ENCODE measurements at places on chromosomes 2 and 18.

DNA sequence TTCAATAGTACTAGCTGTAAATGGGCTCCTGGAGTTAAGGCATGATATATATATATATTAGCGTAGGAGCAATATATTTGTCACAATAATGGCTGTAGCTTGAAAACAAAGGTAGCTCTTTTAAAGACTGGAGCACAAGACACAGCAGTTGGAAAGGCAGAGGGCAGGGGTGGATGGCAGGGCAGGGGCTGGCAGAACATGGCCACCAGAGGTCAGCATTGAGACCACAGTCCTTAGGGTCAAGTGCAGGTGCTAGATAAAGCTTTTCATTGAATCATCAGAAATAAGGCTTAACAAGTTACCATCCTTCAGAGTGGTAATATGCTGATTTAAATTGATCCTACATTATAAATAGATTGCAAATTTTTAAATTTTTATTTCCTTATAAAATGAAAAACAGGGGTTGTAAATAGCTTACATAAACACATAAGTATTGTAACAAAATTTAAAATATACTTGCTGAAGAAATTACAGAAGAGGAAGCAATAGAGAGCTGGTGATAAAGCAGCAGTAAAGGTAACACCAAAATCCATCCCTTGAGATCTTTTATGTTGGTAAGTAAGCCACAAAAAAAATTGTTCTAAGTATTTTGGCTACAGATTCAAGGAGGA lies 161.2 kb upstream of the PIEZO2 start:
- DNase-seq, result no peak

DNA sequence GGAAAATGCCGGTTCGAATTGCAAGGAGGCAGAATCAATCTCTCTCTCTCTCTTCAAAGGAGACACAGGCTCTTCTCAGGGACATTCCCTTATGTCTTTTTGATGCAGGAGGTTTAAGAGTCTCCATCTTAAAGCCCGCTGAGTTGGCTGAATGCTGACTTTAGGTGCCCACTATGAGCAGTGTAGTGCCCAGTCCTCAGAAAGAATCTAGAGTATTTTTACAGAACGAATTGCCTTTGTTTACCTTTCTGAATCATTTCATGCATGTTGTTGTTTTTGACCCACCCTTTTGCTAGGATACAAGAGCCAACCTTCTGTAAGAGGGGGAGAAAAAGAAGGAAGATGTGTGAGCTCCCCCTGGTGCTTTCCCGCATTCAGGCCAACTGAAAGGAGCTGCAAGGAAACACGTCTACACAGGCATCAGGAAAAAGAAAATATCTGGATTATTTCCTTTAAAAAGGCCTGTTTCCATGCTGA lies 193.5 kb upstream of the TCF4 start:
- no peak for DNase-seq

GRCh38 chr2:226887940-226888339 lies 52.1 kb downstream of the RHBDD1 start:
- DNase-seq, result no peak

DNA sequence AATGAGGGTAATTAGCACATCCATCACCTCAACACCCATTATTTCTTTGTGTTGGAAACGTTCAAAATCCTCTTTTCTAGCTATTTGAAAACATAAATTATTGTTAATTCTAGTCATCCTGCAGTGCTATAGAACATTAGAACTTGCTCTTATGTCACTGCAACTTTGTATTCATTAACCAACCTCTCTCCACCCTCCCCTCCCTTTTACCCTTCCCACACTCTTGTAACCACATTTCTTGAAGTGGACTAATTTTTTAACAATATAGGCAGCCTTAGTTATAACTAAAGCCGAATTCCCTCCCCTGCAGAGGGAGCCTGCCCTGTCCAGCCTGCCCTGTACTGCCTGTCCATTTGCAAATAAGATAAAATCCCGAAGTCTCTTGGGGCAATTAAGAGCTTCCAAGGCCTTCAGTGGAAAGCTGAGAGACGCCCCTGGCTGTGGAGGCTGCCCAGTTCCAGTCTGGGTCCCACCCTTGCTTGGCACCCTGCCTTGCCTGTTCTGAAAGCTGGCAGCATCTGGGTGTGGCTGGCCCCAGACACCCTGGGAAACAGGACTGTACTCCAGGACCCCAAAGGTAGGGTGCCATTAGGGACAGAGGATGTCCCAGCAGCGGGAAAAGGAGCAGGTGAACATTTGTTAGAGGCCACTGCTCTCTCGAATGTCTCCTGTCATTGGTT lies 65.1 kb downstream of the MEX3C start:
- no peak for DNase-seq

- peak; percentile 55 for DNase-seq
Measured at GRCh38 chr2:147449323-147449991, 395.4 kb upstream of the ACVR2A start.

DNA sequence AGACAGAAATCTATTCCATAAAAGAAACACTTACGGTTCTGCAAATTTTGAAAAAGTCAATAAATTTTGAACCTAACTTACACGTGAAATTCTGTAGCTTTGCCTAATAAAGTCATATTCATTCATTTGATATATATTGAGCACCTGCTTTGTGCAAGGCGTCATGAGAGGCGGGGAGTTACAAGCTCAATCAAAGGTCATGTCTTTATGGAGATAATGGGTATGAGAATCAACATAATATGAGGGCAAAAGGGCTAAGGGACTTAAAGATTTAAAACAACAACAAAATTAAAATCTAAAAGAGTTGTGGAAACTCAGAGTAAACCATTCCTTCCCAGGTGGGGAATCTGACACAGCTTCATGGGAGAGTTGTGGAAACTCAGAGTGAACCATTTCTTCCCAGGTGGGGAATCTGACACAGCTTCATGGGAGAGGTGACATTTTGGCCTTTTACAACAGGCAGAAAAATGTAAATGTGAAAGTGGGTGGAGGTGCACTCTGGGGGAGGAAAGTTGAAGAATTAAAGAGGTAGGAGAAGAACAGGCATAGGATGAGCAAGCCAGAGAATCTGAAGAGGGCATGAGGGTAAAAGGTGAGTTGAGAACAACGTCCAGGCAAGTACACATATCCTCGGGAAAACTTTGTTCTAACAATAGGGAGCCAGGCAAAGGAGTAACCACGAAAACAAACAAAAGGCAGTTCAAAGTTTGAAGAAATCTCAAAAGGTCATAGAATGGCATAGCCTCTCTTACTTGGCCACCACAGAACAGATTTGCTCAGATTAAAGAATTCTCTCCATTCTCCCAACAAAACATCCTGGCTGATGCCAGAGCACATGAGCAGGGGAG lies 49.5 kb upstream of the CD226 start:
- DNase-seq, result no peak

DNA sequence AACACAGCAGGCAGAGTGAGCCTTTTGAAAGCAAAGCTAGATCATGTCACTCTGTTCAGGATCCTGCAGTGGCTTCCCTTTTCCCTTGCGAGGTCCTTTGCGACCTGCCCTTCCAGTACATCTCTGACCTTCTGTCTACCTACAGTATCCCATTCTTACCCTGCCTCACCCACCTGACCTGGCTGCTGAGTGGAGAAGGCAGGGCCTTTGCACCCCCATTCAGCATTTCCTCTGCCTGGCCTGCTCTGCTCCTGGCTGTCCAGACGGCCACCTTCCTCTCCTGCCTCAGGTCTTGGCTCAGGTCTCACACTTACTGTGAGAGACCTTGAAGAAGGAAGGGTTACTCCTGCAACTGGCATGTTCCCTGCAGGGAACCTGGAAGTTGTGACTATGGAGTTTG lies 77.4 kb downstream of the MAPRE2 start:
- DNase-seq, result no peak

- no peak for DNase-seq
Measured at GRCh38 chr2:204576362-204576979, 31.2 kb downstream of the PARD3B start.

GRCh38 chr2:159788253-159788652 lies 9.8 kb downstream of the CD302 start:
- DNase-seq, result no peak

DNA sequence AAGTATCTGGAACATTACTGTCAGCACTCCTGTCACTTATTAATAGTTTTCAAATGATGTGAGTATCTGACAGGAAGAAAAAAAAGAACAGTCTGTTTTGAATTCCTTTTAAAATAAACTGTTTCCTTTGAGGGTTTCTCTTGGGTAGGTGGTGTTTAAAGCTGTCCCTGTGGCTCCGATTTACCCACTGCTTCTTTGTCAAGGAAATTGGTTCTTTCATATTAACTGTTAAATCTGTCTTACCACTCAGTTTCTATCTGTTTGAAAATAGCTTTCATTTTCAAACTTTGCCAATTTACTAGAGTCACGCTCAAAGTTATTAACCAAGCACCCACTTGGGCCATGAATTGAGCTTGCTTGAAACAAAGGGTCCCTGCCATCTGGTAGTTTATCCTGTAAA lies 614.6 kb upstream of the NXPH2 start:
- no peak for DNase-seq

DNA sequence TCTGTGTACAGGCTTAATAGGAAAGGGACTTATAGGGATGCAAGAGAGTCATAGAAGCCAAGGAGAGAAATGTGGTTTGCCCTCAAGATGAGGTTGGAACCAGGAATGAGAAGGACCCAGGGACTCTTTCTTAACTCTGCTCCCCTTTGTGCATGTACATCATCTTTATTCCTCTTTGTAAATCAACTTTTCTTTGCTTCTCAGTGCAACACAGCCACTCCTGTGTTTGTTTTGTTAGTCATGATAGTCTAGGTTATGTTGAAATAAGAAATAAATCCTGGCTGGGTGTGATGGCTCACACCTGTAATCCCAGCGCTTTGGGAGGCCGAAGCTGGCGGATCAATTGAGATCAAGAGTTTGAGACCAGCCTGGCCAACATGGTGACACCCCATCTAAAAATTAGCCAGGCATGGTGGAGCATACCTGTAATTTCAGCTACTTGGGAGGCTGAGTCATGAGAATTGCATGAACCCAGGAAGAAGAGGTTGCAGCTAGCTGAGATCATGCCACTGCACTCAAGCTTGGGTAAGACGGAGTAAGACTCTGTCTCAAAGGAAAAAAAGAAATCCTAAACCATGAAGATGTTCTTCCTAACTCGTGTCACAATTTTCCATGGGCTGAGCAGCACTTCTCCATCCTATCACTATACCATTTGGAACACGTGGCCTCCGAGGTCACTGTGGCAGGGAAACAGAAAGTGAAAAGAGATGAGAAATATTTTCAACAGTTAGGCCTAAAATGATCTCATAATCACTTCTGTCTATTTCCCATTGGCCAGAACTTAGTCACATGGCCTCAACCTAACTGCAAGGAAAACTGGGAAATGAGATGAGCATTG lies 73.0 kb upstream of the TMEM17 start:
- DNase-seq, result no peak

GRCh38 chr2:20384953-20385352 lies 34.3 kb upstream of the PUM2 start:
- no peak for DNase-seq

DNA sequence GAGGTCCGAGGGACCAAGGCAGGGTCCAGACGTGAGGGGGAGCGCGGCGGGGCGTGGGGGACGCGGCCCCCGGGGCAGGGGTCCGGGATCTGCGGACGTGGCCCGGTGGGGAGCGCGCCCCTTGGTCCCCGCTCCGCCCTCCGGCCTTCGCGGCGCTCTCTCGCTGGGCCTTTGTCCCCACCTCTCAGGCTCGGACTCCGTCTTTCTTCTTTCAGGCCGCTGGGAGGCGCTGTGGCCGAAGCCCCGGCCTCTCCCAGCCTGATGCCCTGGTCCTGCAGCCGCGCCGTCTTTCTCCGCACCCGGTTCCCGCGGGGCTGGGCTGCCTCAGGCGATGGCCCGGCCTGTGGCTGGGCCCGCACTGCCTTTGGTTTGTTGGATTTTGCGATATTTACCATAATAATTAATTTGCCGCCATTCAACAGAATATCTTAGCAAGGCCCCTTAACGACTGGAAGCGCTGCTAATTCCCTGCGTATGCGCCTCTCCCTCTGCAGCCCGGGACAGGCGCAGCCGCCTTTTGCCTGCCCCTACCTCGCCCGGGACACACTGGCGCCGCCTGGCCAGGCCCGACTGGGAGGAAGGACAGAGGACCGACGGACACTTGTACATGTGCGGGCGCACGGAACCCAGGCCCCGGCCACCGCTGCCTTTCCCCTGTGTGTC lies 10.8 kb downstream of the SIX3 start:
- DNase-seq, result no peak

GRCh38 chr18:58541789-58542425 lies 87.0 kb downstream of the ALPK2 start:
- DNase-seq, result no peak

GRCh38 chr2:113834051-113834730 lies 55.7 kb upstream of the ACTR3 start:
- DNase-seq, result no peak

DNA sequence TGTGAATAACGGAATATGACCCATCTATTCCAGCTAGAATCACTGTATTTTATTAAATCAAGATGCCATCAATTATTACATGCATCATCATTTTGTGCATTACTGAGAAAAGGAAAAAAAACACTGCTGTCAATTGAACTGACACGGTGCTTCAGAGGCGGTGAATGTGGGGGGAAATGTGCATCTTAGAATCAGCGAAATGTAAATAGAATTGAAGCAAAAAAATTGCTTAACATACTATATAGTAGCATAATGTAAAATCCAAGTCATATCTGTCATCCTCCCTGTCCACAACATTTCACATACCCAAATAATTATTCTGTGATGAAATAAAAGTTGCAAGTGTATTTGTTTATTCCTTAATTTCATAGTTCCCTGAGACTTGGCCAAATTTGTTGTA lies 84.6 kb downstream of the PRKRA start:
- DNase-seq, result no peak

GRCh38 chr2:240961910-240962299 lies 36.5 kb upstream of the SNED1 start:
- DNase-seq, result no peak

DNA sequence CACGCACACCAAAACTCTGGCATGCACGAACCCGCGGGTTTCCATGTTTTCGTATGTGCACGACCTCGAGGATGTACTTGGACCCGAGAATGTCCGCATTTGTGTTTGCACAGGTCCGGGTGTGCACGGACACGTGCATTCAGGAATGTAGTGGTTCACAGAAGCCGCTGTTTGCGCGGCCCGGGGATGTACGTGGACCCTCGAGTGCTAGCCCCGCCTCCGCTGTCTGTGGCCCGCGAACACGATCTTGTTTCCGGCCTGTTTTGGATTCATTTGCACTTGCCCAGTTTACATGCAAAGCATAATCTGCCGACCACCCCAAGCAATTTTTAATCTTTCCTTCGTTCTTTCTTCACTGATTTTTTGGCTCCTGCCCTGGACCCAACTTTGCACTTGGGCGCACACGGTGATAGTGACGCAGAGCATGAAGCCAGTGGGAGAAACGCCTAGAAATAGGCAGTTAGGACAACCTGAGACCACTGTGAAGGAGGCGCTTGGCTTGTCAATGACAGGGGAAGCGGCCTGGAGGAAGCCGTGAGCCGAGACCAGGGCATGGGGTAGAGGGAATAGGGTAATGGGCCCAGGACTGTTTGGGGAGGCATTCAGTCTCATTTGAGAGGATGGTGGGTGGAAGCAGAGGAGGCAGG lies 45.4 kb upstream of the PTMA start:
- no peak for DNase-seq

GRCh38 chr2:231058761-231059550 lies 2.3 kb downstream of the PSMD1 start:
- DNase-seq, result no peak
